Activated T-cell treated with anti-CD3 and anti-CD28 coated beads, Interleukin-2, amount 50 U/mL, for 4 hours (primary cell): ENCODE measurements at places on chromosomes 6 and 20.

DNA sequence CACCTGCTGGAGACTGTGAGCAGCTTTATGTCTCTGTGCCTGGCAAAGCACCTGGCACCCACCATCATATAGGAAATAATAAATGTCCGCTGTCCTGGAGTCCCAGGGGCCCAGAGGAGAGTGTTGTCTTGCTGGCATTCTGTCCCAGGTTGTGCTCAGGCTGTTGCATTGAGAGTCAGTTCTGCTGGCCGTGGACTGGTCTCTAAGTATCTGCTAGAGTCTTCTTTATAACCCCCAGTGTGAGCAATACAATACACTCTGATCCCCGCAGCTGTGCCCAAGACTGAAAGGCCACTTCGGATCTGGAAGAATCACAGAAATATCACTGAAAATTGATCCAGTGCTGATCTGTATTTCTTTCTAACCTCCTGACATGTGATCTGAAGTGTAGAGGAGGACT lies 38.3 kb upstream of the HINT3 start:
- DNase-seq, result no peak

GRCh38 chr6:82362144-82362543 lies 1.5 kb upstream of the TPBG start:
- DNase-seq, result no peak

DNA sequence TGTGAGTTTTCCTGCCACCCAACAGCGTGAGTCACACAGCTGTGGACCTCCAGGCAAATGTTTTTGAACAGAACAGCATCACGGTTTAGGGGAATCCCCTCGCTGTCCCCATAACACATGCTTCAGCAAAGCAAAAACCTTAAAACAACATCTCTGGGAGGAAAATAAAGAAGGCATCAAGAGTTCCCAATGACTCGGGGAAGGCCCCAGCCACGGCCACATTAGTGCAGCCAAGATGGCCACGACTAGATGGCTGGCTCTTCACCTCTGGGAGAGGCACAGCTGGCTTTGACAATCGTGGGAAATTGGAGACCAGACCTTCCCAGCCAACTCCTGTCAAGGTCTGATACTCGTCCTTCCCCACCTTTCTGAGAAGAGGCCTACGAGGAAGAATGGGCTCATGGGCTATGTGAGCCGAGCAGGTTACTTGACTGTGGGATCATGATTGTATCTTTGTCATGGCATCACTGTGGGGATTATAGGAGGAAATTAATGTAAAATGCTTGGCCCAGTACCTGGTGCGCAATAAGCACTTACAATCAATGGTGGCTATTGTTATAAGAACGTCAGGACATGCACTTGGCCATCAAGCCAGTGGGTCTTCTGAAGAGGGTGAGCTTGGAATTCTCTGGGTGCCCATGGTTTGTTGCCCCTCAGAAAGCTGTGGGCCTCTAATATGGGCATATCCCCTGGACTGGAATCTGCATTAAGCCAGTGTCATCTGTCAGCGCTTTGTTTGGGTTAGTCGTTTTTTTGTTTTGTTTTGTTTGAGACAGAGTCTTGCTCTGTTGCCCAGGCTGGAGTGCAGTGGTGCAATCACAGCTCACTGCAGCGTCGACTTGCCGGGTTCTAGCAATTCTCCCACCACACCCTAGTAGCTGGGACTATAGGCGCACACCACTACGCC lies 43.6 kb downstream of the FGD2 start:
- peak; percentile 73 for DNase-seq

GRCh38 chr6:54115966-54116365 lies 4.7 kb downstream of the MLIP start:
- DNase-seq, result no peak

DNA sequence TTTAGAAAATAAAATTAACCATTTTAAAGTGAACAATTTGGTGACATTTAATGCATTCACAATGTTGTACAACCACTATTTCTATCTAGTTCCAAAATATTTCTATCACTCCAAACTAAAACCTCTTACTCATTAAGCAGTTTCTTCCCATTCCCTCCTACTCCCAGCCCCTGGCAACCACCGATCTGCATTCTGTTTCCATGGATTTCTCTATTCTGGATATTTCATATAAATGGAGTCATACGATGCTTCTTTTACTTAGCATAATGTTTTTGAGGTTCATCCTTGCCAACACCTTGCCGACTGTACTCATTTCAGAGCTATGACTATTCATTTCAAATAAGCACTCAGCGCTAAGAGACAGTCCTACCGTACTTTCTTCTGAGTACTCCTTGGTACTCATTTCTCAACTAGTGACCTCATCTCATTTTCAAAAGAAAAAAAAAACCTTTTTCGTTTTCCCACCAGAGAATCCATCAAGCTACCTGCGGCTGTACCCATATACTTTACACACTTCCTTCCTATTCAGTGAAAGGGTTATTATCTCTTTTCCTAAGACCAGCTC lies 259.2 kb downstream of the UTRN start:
- DNase-seq, result no peak

DNA sequence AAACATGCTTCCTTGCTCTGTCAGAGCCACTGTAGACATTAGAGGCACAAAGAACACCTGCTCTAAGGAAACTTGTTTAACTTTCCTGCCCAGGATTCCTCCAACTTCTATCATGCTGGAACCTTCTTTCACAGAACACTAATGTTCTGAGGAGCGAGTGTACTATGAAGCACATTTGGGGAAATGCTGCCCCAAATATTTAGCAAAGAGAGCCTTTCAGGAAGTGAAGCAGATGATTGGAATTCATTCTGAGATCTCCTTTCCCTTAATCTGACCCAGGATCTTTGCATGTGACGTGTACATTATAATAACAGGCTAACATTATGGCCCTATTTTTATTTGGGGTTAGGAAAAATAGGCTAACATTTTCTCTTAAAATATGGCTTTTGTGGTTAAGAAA lies 21.0 kb upstream of the FYN start:
- DNase-seq, result no peak

GRCh38 chr6:139044250-139044649 lies 15.7 kb downstream of the ABRACL start:
- DNase-seq, result no peak

GRCh38 chr20:59976156-59976782 lies 18.0 kb downstream of the CDH26 start:
- no peak for DNase-seq

GRCh38 chr6:153424719-153425400 lies 293.8 kb upstream of the RGS17 start:
- no peak for DNase-seq

- no peak for DNase-seq
These were observed 684.1 kb upstream of the NRSN1 start for GRCh38 chr6:23441808-23442461.

GRCh38 chr20:12775041-12775440 lies 233.7 kb upstream of the SPTLC3 start:
- DNase-seq, result no peak

GRCh38 chr20:42026599-42026998 lies 408.4 kb upstream of the CHD6 start:
- no peak for DNase-seq

- DNase-seq, result no peak
These were observed 70.0 kb downstream of the CD109 start for GRCh38 chr6:73766040-73766439.

- no peak for DNase-seq
These were observed 36.3 kb downstream of the SCAND1 start for GRCh38 chr20:35918021-35918420.

- DNase-seq, result no peak
These were observed 125.4 kb downstream of the RNASET2 start for GRCh38 chr6:166830891-166831363.

DNA sequence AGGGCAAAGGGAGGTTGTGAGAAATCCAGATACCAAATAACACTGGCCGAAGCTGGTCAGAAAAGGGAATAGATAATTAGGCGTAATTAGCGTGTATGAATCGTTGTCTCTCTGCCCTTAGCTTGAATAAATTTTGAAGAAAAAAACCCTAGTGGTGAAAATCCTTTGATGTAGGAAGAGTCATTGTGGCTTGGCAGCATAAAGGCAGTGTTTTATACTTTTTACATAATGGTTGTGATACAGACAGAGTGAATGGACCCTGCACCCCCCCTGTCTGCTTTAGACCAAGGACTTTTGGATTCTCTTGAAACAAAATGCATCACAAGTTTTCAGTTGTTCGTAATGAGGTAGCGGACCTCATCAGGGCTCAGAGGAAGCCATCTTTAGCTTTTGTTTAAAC lies 126.5 kb downstream of the AFG1L start:
- no peak for DNase-seq

DNA sequence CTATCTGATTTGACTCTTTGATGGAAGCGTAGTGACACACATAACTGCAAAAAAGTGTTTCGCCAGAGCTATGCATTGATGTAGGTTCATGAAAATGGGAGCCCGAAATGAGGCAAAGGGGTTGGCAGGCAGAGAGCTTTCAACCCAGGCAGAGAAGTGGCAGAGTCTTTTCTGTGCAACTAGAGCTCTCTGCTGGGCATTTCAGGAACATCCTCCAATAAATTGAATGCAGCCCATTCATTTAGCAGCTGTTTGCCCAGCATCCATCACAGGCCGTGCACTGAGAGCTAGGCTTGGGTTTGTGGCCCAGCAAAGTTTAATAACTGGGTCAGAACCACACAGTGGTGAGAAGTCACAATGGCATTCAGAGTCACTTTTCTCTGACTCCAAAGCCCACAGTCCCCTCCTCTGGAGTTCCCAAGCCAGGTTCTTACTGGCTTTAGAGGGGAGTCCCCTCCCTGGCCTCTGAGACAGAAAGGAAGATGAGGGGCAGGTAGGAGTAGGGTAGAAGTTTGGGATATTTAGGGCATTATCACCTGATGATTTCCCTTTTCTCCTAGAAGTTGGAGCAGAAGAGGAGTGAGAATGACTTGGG lies 31.8 kb upstream of the ELMO2 start:
- peak; percentile 7 for DNase-seq

GRCh38 chr6:122059918-122060317 lies 339.5 kb upstream of the HSF2 start:
- DNase-seq, result no peak

DNA sequence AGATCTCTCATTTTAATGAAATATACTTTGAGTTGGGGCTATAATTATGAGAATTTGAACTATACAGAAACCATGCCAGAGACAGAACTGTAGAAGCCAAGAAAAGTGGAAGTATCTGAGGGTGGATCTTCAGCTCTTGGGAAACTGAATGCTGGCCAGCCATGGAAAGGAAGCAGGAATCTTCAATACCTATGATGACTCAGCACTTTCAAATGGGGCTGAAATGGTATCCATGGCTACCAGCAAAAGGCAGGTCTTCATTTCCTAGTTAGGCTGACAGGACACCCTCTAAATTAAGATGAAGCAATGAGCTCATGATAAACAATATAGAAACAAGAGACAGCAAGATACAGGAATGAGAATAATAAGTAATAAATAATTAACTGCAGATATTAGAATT lies 171.3 kb downstream of the COL21A1 start:
- DNase-seq, result no peak

- DNase-seq, result no peak
These were observed 4.6 kb downstream of the HLA-DPB1 start for GRCh38 chr6:33080127-33081089.

- peak; percentile 20 for DNase-seq
These were observed 59.5 kb upstream of the ARMH2 start for GRCh38 chr6:24858177-24858653.

DNA sequence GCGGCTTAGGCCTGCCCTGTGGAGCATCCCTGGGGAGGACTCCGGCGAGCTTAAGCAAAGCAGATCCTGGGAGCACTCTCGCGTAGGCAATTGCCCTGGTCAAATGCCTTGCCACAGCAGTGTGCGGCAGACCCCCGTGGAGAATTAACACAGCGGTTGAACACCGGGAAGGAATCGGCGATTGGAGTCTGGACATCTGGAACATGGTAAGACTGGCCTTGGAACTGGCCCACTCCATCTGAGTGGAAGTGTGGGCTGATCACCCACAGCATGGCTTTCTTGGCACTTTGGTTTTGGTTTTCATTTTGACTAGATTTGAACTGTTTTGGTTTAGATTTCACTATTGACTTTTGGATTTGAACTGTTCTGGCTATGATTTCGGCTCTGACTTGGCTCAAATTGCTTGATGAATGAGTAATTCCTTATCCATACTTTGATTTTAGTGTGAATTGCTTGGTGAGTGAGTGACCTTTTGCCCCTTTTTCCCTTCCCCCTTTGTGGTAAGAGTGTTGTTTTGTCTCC lies 300.7 kb downstream of the RNGTT start:
- no peak for DNase-seq

- DNase-seq, result peak; percentile 8
These were observed 754 bp downstream of the RPS10 start for GRCh38 chr6:34425132-34425497.

GRCh38 chr6:107712237-107712664 lies 111.9 kb downstream of the SCML4 start:
- no peak for DNase-seq

GRCh38 chr6:41284726-41285125 lies 1.8 kb downstream of the TREM1 start:
- DNase-seq, result no peak

- no peak for DNase-seq
These were observed 34.0 kb upstream of the THBS2 start for GRCh38 chr6:169287675-169288074.

- no peak for DNase-seq
These were observed 113.9 kb downstream of the GMPR start for GRCh38 chr6:16352258-16352635.

DNA sequence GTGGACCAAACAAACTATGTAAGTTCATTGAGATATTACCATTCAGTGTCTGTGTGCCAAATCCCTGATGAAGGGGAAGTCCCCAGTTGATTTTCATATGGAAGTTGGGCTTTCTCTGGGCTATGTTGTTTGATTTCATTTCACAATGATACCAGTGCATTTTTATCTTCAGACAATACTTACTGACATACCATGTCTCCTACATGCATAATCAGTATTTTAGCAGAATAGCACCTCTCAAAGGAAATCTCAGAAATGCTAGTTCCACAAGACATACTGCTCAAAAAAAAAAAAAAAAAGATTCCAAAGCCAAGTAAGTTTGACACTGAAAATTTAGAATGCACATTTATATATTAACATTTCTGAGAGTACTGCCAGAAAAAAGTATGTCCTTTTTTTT lies 168.8 kb upstream of the RNF217 start:
- no peak for DNase-seq

DNA sequence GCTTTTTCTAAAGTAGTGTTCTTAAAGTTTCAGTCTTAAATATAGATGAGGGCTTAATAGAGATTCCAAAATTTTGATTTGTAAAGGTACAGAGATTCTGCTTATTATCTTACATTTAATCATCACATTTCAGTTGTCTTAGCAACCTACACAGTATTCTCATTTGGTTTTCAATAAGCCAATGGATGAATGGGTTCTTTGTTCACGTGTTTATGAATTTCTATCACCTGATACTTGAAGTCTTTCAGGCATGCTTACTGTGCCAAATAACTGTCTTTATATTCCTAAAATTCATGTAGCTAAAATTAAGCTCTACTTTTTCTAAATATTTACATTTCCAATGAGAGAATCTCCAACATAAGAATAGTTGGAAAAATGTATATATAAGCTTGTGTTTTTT lies 152.7 kb downstream of the EYA4 start:
- DNase-seq, result no peak

- DNase-seq, result peak; percentile 41
These were observed 29.7 kb downstream of the RREB1 start for GRCh38 chr6:7137335-7138045.
